ENCODE measurements at places on chromosomes 13 and 19.

DNA sequence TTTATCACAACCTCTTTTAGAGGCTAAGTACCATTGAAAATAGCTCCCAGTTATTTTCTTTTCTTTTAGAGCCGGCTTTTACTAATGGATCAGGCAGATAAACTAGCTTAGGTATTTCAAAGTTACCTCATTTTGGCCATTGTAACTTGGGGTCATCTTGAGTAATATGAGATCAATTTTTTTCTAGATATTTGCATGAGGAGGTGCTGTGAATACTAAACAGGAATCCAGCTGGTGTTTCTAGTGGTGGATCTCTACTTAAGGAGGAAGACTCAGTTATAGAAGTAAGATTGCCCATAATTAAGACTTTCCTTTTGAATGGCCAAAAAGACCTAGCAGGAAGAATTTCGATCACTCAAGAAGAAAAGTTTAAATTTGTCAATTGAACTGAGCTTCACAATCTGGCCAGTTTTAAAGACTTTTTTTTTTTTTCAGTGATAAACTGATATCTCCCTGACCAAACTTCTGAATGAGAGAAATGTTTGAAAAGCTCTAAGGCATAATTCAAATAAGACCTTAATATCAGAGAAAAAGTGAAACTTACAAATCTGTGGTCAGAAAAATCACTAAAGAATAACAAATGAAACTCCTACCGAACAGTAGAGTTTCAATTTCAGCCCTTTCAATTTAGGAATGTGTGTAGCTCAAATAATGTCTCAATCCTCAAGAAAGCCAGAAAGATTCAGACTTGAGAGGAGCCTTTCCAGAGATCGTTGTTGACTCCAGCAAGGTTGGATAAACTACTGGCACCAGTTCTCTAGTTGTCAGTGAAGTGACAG, 11.6 kb upstream of the NAA16 start:
- DNase-seq, result no peak

- no peak for DNase-seq
Observed at GRCh38 chr19:52227980-52228379, 38.1 kb downstream of the PPP2R1A start.

DNA sequence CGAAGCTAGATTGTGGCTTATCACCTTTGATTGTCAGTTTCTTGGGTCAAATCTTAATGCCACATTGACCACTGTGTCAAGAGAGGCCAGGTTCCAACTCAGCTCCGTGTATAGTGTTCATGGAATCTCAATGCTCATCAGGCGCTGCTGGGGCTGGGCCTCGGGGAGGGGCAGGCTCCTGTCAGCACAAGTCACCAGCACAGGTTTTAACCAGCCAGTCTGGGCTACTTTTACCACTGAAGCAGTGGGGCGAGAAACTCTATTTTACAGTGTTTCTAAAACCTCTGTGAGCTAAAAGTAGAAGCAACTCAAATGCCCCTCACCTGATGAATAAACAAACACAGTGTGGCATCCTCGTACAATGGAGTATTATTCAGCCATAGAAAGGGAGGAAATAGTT, 118.7 kb upstream of the GJB6 start:
- DNase-seq, result no peak

- DNase-seq, result peak; percentile 67
Observed at GRCh38 chr19:13163609-13164342, 13.6 kb downstream of the IER2 start.

GRCh38 chr13:30798776-30799355, 63.5 kb downstream of the ALOX5AP start:
- DNase-seq, result no peak
